Breast epithelium (tissue), 4 donors: ENCODE measurements at places on chromosomes 5 and 9. TPM values are rescaled to one million over a fixed set of nuclear protein-coding genes. Genes with fewer than 3 reads are reported as not detected.
A peak's percentile ranks its signal among the peaks of the same experiment; 100 is the strongest.

- H3K4me3 ChIP-seq = no peak overlapping the region
- no peak for DNase-seq
- H3K36me3 ChIP-seq = no peaks in the 10 kb centered on the region
- peak overlapping the region; percentile 94 for H3K27ac ChIP-seq
- no peaks in the 10 kb centered on the region for H3K27me3 ChIP-seq
- peaks cover 55% of the 10 kb centered on the region for H3K4me1 ChIP-seq
Measured at GRCh38 chr9:70481471-70481870, 67.0 kb upstream of the KLF9 start.

DNA sequence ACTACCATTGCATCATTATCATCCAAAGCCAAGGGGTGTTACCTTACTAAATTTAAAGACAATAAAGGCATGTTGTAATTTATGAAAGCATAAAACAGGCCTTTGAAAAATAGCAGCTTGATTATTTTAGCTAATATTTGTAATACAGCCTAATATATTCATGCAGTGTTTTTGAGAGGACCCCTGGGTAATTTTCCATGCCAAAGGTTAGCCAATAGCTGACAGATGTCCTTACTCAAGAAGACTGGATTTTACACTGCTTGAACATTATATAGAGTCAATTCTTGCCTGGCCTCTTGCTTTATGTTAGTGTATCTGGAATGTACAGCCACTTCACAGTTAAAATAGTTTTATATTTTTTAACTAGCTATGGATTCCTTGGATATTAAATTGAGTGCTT is 337.8 kb upstream of the PAPPA start:
- no peak overlapping the region for H3K4me3 ChIP-seq
- no peaks in the 10 kb centered on the region for H3K27me3 ChIP-seq
- no peaks in the 10 kb centered on the region for H3K4me1 ChIP-seq
- H3K27ac ChIP-seq = no peak overlapping the region
- DNase-seq = no peak

- no peak overlapping the region for H3K27ac ChIP-seq
- DNase-seq = no peak
- H3K27me3 ChIP-seq = no peaks in the 10 kb centered on the region
- no peaks in the 10 kb centered on the region for H3K36me3 ChIP-seq
- no peak overlapping the region for H3K4me3 ChIP-seq
Measured at GRCh38 chr5:64947031-64947430, 178.3 kb downstream of the CWC27 start.

GRCh38 chr5:132050661-132051552 is 9.5 kb upstream of the IL3 start:
- H3K4me3 ChIP-seq = no peak overlapping the region
- no peak for DNase-seq
- no peaks in the 10 kb centered on the region for H3K36me3 ChIP-seq
- no peaks in the 10 kb centered on the region for H3K4me1 ChIP-seq
- no peak overlapping the region for H3K27ac ChIP-seq

DNA sequence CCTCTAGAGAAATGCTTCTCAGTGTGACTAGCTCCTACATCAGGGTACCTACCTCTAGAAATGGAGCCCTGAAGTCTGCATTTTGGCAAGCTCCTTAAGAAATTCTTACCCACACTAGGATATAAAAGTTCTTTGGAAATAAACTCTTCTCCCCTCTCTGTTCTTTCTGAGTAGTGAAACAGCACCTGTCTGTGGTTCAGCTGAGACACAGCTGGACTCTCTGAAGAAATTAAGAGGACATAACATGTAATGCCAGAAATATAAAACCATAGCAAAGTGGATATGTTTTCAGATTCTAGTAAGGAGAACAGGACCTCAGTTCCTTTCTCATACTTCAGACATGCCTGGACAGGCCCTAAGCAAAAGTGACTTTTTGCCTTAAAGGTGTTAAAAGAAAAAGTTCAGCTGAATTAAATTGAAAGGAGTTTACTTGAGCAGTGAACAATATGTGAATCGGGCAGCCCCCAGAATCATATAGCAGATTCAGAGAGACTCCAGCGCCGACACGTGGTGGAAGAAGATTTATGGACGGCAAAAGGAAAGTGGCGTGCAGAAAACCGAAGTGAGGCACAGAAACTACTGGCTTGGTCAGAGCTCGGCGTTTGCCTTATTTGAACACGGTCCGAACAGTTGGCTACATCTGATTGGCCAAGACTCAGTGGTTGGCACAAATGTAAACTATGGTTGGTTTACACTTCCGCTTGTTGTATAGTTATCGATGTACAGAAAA is 64.5 kb downstream of the PRKACG start:
- H3K4me3 ChIP-seq = peak overlapping the region; percentile 0
- DNase-seq = peak; percentile 31
- no peaks in the 10 kb centered on the region for H3K4me1 ChIP-seq
- no peaks in the 10 kb centered on the region for H3K36me3 ChIP-seq

- no peaks in the 10 kb centered on the region for H3K27me3 ChIP-seq
- DNase-seq = no peak
- H3K4me1 ChIP-seq = no peaks in the 10 kb centered on the region
Measured at GRCh38 chr9:132356324-132356924, 1.6 kb upstream of the SETX start.

DNA sequence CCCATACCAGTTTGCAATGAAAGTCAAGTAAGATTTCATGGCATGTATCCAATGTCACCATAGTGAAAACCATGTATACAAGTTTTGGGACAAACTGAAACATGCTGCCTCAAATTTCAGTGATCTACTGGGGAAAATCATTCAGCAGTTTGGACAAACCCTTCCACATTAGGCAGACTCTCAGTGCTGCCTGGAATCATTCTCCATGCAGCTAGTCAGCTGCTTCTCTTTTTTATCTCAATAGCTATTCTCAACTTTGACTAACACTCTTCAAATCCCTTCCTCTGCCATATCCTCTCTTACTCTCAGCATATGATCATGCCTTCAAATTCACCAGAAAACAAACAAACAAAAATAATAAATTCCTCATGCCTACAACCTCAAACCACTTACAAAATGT is 323.3 kb downstream of the MAN2A1 start:
- no peaks in the 10 kb centered on the region for H3K4me1 ChIP-seq
- H3K27ac ChIP-seq = no peak overlapping the region
- no peak for DNase-seq
- H3K27me3 ChIP-seq = no peaks in the 10 kb centered on the region

DNA sequence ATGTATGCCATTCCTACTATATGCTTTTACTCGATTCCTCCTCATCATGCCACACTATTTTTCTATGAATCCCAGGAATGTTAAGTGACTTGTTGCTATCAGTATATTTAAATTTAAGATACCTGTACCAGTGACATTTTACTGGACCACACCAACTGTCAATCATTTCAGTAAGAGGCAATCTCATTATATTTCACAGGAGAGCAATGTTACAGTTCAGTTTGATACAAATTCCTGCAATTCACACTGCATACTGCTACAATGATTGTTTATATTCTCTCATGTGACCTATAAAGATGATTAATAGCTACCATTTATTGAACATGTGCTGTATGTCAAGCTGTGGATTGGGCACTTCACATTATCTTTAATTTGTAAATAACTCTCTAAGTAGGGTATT is 30.0 kb downstream of the SPEF2 start:
- H3K4me1 ChIP-seq = no peaks in the 10 kb centered on the region
- H3K36me3 ChIP-seq = no peaks in the 10 kb centered on the region
- no peak for DNase-seq
- no peak overlapping the region for H3K4me3 ChIP-seq
- H3K27me3 ChIP-seq = no peaks in the 10 kb centered on the region

Gene NR2F1-AS1
- 15.2 TPM for total RNA-seq
